ENCODE measurements at places on chromosomes 3 and 15. TPM values are rescaled to one million over a fixed set of nuclear protein-coding genes. Genes with fewer than 3 reads are reported as not detected.
A peak's percentile ranks its signal among the peaks of the same experiment; 100 is the strongest.

Gene TMCO5A
- total RNA-seq, result not detected

Gene CKMT1B
- 19.0 TPM for total RNA-seq

Gene NR1I2
- not detected for total RNA-seq

Gene DENND4A
- 18.1 TPM for total RNA-seq

DNA sequence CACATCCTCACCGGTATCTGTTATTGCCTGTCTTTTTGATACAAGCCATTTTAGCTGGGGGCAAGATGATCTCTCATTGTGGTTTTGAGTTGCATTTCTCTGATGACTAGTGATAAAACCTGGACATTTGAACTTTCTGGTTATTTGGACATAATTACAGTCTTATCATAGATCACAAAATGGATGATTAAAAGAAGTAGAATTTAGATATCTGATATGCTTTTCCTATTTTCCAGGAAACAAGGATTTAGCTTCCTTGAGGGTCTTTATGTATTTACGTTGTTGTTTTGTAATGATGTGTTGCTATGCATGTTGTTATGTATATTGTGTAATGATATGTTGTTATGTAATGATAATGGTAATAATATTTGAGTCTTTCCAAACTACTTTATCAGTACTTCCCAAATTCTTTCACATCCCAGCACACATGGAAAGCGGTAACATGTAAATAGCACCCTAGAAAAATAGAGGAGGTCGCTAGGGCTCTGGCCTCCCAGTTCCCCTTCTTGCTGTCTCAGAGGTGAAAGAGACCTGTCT lies 53.8 kb downstream of the GJD2 start:
- no peak for DNase-seq
- no peak overlapping the region for H3K27ac ChIP-seq
- no peaks in the 10 kb centered on the region for H3K4me1 ChIP-seq
- H3K27me3 ChIP-seq, result no peaks in the 10 kb centered on the region
- H3K4me3 ChIP-seq, result no peak overlapping the region

DNA sequence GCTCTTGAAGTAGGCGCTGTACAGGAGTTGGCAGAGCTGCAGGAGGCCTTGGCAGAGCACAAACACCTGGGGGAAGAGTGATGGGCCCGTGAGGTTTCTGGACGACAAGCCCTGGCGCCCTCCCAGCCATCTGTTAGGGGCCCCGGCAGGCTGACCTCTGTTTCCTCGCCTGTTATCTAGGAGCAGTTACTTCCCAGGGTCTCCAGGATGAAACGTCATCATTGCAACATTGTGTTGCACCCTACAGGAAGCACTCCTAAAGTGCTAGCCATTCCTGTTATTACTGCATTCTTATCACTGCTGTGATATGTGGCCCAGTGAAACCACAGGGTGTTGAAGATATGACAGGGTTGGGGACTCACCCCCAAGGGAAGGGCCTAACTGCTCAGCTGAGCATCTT lies 50.2 kb downstream of the SLCO2A1 start:
- H3K27me3 ChIP-seq, result no peaks in the 10 kb centered on the region
- no peak overlapping the region for H3K27ac ChIP-seq
- H3K4me1 ChIP-seq, result no peaks in the 10 kb centered on the region
- H3K4me3 ChIP-seq, result no peak overlapping the region

GRCh38 chr3:143697975-143698374 lies 150.3 kb downstream of the SLC9A9 start:
- no peak overlapping the region for H3K27ac ChIP-seq
- no peaks in the 10 kb centered on the region for H3K36me3 ChIP-seq
- H3K27me3 ChIP-seq, result no peaks in the 10 kb centered on the region
- H3K4me3 ChIP-seq, result no peak overlapping the region
- peak; percentile 54 for DNase-seq
- H3K4me1 ChIP-seq, result no peaks in the 10 kb centered on the region

DNA sequence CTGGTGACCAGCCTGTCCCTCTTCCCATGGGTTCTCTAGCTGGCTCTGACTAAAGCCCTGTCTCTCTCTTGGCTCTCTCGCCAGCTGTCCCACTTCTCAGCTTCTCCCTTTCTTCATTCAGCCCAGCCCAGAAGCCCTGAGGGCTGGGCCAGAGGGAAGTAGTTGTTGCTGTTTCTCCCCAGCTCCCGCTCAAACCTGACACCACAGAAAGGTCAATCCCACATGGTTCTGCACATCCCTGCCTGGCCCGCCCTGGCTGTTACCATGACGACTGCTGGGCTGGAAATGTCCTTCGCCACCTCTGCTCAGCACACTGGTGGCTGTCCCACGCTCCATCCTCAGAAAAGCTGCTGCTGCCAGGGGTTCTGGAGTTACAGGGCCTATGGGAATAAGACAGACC lies 25.9 kb downstream of the CCDC32 start:
- no peak for DNase-seq
- H3K27me3 ChIP-seq, result no peaks in the 10 kb centered on the region
- H3K36me3 ChIP-seq, result peaks cover 11% of the 10 kb centered on the region
- H3K27ac ChIP-seq, result no peak overlapping the region
- H3K4me3 ChIP-seq, result no peak overlapping the region

DNA sequence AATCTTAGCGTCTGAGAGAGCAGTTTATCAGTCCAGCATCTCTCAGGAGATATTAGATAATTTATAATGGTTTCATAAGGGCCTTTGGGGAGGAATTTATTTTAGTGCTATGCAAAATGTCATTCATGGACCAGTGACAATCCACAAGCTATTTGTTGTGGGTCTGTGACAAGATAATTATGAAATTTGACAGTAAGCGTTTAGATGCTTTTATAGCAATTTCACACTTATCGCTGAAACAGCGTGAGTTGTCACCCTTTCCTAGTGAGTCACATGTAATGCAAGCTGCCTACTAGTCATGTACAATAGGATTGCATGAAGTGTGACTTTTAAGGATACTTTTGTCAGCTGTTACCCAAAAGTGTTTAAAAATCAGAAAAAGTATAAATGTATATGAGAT lies 315.6 kb upstream of the THBS1 start:
- no peaks in the 10 kb centered on the region for H3K27me3 ChIP-seq
- H3K4me1 ChIP-seq, result peaks cover 11% of the 10 kb centered on the region
- no peak overlapping the region for H3K27ac ChIP-seq
- peak; percentile 27 for DNase-seq
- H3K36me3 ChIP-seq, result no peaks in the 10 kb centered on the region

GRCh38 chr15:85414037-85414436 lies 33.6 kb downstream of the AKAP13 start:
- H3K27ac ChIP-seq, result peak overlapping the region; percentile 94
- H3K4me3 ChIP-seq, result peak overlapping the region; percentile 60
- peaks cover 51% of the 10 kb centered on the region for H3K4me1 ChIP-seq
- peaks cover 28% of the 10 kb centered on the region for H3K36me3 ChIP-seq
- no peaks in the 10 kb centered on the region for H3K27me3 ChIP-seq

GRCh38 chr3:36097209-36097608 lies 283.1 kb upstream of the STAC start:
- no peak overlapping the region for H3K4me3 ChIP-seq
- no peaks in the 10 kb centered on the region for H3K36me3 ChIP-seq
- no peak for DNase-seq
- H3K27me3 ChIP-seq, result peaks cover 17% of the 10 kb centered on the region
- no peaks in the 10 kb centered on the region for H3K4me1 ChIP-seq

GRCh38 chr3:195133462-195133861 lies 137.5 kb downstream of the XXYLT1 start:
- H3K27me3 ChIP-seq, result no peaks in the 10 kb centered on the region
- peaks cover 11% of the 10 kb centered on the region for H3K36me3 ChIP-seq
- no peak overlapping the region for H3K4me3 ChIP-seq
- peaks cover 15% of the 10 kb centered on the region for H3K4me1 ChIP-seq
- no peak for DNase-seq

Measured in MCF 10A (cell line).